Amniotic stem cell (primary cell): ENCODE measurements at places on chromosomes 7 and 10.

DNA sequence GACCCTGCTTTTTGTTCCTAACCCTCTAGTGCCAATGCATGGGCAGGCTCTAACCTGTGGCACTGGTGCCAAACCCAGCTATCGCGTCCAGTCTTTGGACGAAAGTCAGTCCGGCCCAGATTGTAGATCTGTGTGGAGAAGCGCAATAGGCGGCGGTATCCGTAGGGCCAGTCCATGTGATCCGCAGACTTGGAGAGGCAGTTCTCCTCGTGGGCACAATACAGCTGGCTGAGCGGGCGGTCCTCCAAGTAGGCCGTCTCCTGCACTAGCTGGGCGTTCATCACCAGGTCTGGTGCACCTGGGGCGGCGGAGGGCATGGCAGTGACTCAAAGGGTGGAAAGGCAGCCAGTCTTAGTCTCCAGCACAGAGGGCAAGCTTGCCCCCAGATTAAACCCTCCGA lies 14.5 kb downstream of the LOXL4 start:
- DNase-seq = no peak

DNA sequence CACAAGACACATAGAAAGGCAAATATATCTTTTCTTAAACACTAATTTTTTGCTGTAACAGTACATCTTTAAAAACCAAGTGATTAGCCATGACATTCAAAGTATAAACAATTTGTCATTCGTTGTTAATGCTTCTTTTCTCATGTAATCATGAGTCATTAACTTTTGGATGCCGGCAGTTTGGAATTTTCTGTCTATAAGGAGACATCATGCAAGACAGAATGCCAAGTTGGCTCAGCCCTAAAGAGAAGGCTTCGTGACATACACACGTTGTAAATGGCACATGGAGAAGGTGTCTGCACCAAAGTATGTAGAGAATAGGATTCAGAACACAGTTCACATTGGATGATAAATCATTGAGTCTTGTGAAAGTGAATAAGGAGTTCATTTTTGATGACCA lies 35.9 kb downstream of the CCDC3 start:
- DNase-seq = no peak

- DNase-seq = no peak
Measured at GRCh38 chr7:76259124-76260093, 43.1 kb upstream of the HSPB1 start.

- no peak for DNase-seq
Measured at GRCh38 chr7:151520419-151521261, 945 bp upstream of the RHEB start.

DNA sequence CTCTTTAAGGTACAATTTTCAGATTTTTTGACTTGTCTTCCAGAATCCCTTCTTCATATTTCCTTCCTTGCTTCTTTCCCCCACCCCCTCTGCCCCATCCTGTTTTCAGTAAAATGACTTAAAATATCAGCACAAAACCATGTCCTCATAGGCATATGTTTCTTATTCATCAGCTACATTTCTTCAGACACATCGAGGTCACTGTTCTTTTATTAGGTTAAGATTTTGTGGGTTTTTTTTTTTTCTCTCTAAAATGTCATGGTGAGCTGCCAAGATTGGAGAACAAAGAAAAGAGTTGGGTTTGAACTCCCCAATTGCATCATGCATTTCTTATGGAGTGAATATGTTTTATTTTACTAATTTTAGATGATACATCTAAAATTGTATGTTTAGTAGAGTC lies 35.8 kb downstream of the LAMB4 start:
- DNase-seq = no peak

- no peak for DNase-seq
Measured at GRCh38 chr7:3899559-3899991, 598.5 kb downstream of the SDK1 start.

DNA sequence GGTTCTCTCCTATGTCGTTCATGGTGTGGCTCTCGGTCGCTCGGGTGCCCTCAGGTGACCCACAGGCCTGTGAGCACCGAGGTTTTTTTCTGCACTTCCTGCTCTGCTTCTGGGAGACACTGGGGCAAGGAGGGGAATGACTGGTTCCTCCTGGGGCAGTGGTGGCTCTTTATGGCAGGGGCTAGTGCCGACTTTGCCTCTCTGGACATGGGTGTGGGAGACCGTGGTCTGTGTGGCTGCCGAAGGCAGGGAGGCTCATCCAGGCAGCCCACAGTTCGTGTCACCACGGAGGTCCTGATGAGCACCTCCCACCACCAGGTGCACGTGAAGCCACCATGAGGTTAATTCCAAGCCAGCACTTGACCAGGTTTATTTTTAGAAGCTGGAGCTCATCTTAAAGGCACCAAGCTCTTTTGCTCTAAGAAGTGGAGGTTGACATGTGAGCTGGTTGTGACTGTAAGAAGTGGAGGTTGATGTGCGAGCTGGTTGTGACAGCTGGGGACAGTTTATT lies 24.7 kb upstream of the DPYSL4 start:
- DNase-seq = no peak
